ENCODE measurements at places on chromosomes 16 and 17.

- no peak for DNase-seq
Observed at GRCh38 chr16:11681976-11682654, 13.9 kb downstream of the SNN start.

DNA sequence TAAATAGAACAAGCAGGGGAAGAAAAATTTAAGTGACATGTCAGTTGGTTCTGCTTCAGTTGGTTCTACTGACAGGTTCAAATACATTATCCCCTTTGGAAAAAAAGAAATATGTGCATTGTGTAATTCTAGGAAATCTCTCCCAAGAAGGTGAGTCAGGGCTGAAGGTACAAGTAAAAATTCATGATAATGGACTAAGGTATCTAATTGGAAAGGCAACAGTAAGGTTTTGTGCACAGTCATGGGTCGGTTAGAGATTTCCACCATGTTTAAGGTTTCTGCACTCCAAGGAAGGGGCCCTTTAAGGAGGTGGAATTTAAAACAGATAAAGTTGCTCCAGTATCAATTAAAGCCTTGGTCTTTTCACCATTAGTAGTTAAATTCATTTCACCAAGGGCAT is 17.9 kb upstream of the B4GALNT2 start:
- DNase-seq, result no peak

GRCh38 chr17:50161911-50162288 is 3.9 kb upstream of the SGCA start:
- DNase-seq, result no peak

- no peak for DNase-seq
Observed at GRCh38 chr16:70611224-70611598, 35.1 kb upstream of the IL34 start.

- no peak for DNase-seq
Observed at GRCh38 chr16:72957303-72958277, 90.3 kb downstream of the ZFHX3 start.

DNA sequence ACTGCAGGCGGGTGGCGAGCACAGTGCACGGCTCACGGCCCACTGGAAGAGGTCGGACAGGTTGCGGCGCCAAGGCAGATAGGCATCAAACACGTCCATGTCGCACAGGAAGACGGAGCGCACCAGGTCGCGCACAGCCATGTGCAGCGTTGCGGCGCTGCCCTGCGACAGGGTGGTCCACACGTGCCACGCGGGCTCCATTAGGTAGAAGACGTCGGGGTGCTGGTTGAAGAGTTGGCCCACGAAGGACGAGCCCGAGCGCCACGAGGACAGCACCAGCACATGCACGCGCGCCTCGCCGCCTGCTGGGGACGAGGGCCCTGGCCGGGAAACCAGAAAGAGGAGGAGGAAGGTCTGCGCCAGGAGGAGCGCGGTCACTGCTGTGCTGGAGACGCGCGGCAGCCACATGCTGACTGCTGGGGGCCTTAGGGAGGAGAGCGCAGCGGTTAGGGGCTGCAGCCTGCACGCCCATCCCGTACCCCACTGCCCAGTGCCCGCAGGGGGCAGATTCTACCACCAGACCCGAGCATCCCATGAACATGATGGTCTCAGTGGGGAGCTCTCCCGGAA is 15.0 kb upstream of the TMEM170A start:
- no peak for DNase-seq

DNA sequence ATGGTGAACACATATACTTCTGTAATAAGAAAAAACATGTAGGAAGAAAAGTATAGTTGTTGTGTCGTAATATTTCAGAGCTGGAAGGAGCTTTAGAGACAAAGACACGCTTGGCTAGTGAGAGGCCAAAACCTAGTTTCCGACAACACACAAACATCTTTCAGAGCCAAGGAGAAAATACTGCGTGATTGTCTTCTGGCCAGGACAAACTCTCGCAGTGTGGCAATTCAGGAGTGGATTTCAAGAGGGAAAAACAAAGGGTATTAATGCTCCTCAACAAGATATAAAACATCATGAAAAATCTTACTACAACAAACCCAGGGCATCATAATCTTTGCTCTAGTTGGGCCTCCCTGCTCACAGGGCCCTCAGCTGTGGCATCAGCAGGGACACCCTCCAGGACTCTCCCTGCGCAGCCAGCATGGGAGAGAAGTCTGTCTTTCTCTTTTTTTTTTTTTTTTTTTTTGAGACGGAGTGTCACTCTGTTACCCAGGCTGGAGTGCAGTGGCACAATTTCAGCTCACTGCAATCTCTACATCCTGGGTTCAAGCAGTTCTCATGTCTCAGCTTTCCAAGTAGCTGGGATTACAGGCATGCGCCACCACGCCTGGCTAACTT is 66.4 kb downstream of the CYB5B start:
- no peak for DNase-seq

DNA sequence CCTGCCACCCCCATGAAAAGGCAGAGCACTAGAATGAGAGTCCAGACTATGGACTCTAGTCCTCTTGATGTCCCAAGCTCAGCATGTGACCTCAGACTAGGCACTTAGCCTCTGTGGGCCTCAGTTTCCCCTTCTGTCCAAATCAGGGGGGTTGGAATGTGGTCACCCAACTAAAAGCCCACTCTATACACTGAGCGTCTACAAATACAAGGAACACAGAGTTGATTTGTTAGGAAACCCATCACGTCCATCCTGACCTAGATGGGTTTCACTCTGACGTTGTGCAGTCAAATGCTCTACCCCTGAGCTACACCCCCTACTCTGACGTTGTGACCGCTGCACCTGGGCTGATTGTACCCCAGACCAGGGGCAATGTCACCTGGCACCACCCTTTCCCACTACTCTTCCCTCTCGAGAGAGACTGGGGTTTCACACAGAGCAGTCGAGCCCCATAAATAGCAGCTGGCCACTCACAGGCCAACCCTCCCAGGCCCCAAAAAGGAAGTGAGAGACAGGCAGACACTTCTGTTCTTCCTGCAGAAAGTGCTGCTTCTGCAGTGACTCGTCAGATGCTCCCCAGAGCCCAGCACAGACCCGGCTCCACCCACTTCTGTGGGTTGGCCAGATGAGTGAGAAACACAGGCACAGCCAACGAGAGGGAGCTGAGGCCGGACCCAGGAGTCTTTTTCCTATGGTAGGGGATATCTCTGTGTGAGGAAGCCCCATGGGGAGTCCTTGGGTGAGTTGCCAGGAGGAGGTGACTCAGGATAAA is 16.1 kb upstream of the TNFRSF13B start:
- DNase-seq, result peak; percentile 35

DNA sequence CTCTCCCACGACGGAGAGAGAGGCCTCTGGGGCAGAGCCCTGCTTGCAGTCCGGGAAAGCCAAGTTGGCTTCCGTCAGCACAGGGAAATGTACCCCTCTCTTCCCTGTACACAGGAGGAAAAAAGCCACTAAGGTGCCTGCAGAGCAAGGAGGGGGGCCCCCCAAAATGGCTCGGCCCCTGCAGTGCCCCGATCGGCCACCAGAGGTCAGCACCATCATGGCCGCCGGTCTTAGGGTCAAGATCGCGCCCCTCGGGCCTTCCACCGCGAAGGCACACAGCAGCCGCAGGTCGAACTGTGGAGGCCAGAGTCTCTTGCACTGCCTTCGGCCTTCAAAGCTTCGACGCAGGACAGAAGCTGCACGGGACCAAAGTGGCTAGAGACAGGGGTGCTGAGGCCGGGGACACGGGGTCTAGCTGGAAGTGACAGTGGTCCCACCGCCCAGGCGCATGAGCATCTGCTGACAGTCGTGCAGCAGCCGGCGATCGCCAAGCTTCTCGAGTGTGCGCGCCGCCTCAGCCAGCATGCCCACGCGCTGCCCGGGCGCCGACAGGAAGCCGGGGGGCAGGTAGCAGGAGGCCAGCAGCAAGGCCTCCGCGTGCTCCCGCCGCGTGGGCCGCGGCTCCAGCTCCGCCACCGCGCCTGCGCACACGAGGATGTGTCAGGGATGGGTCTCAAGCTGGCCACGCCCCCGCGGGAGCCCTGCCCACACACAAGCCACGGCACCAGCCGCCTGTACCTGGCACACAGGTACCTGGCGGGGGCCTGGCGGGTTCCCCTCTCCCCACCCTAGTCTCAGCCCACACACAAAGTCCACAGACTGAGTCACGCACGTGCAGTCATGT is 24.4 kb downstream of the SREBF1 start:
- no peak for DNase-seq

GRCh38 chr17:78896091-78896833 is 6.7 kb downstream of the CEP295NL start:
- DNase-seq, result no peak

GRCh38 chr17:74568106-74568873 is 981 bp upstream of the CD300H start:
- no peak for DNase-seq

- no peak for DNase-seq
Observed at GRCh38 chr16:21611556-21612384, 12.4 kb downstream of the METTL9 start.

DNA sequence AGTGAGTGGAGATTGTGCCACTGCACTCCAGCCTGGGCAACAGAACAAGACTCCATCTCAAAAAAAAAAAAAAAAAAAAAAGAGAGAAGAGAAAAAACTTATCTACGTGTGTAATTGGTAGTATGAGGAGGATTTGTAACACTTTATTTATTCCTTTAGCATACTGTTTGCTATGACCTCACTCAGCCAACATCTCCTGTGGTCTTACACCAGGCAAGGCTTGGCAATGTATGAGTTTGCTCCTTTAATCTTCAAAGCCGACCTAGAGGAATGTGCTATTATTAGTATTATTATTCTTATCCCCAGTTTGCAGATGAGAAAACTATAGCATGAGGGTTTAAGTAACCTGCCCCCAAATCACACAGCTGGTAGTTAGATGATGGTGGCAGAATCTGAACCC is 35.8 kb upstream of the HAPSTR1 start:
- no peak for DNase-seq

DNA sequence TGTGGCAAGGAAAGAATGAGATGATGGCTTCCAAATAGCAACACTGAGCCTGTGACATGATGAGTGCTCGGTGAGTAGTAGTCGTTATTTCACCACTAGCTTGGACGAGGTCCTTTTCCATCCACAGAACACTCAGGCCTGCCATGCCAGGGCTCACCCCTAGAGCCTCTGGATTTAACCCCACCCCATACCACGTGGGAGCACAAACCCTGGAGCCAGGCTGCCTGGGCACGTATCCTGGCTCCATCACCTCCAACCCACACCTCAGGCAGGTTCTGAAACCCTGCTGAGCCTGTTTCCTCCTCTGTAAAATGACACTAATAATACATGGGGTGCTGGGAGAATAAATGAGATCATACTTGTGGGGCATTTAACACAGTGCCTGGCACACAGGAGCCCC is 192.4 kb downstream of the KATNIP start:
- no peak for DNase-seq

Measured in stimulated activated CD4-positive, alpha-beta T cell treated with anti-CD3 and anti-CD28 coated beads, TNF-alpha, amount 100 ng/mL, for 48 hours (primary cell).